ENCODE measurements at places on chromosomes 1 and 21.

DNA sequence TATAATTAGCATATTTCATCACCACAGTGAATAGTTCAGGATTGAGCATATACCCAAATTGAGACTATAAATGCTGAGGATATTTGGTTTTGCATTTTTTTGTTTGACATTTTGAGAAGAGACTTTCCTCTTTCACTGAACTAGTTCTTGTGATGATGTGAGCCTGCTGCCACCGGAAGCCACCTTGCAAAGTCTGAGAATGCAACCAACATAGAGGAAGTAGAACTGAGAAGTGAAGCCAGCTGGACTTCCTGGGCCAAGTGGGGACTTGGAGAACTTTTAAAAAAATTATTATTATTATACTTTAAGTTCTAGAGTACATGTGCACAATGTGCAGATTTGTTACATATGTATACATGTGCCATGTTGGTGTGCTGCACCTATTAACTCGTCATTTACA lies 102.3 kb downstream of the RPE65 start:
- peak; percentile 78 for DNase-seq

GRCh38 chr1:71303617-71304041 lies 222.8 kb upstream of the ZRANB2 start:
- DNase-seq, result no peak

GRCh38 chr1:1981142-1981500 lies 22.5 kb downstream of the CFAP74 start:
- DNase-seq, result no peak

DNA sequence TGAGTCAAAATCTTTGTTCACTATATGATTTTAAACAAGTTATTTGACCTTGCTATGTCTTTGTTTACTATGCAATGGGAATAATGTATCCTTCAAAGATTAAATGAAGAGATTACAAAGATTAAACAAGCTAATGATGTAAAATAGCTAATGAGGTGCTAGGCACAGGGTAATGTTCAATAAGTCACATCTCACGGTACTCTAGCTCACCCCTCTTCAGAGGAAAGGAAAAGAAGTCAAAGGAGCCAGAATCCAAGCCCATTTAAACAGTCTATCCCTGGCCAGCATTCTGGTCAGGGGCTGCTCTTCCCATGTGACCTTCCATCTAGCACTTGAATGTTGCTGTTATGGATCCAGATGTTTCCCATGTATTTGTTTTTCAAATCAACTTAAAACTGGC lies 412.4 kb upstream of the CAMK1G start:
- no peak for DNase-seq

DNA sequence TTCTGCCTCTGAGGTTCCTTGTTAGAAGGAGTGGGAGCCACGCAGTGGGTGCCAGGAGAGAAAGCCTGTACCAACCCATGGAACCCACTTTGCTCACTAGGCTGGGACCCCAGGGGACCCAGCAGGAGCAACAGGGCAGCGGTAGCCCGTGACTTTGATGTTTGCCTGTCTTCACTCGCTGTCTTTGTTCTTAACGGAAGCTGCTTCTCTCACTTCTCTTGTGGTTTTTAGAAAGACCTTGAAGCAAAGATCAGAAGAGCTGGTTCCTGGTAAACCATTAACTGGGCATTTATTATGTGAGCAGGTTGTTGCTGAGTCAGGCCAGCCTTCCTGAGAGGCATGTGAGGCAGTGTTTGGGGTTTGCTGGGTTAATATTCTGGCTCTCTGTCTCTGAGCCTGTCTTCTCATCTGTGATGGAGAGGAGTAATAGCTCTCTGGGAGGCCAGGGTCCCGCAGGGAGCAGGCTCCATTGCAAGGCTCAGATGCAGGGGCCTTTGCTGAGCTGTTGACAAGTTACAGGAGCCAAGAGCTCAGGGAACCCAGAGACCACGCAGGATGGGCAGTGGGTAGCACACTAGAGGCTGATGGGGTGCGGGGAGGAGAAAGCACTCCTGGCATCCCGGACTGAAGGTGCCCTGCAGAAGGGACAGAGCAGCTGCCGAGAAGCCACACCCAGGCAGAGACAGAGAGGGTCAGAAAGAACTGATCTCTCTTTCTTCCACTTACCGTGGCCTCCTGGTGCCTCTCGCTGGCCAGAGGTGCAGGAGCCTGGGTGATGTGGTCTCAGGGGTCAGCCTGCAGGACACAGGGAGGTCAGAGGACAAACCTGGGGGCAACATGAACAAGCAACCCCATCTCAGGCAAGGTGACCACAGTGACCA lies 367.5 kb upstream of the C1orf174 start:
- no peak for DNase-seq

DNA sequence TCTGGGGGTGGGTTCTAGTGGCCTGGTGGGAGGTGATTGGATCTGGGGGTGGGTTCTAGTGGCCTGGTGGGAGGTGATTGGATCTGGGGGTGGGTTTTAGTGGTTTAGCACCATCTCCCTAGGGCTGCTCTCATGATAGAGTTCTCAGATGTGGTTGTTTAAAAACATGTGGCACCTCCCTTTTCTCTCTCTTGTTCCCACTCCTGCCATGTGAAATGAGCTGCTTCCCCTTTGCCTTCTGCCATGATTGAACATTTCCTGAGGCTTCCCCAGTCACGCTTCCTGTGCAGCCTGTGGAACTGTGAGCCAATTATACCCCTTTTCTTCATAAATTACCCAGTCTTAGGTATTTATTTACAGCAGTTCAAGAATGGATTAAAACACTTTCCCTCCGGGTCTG lies 327.3 kb upstream of the AJAP1 start:
- no peak for DNase-seq

- no peak for DNase-seq
These were observed 16.4 kb upstream of the CAPN2 start for GRCh38 chr1:223695941-223696340.

DNA sequence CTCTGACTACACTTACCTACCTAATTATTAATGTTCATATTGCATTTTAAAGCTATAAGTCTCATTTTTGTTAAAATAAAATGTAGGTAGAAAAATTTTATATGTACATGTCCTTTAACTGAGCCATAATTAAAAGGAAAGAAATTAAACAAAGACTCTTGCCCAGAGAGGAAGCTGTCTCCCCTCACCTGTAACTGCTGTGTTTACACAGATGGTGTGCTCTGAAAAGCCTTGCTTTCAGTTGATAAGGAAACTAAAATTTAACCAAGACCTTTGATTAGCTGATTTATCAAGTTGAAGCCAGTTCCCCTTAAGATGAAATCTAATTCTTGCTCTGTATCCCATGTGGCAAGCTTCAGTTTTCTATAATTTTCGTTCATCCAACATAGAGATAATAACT lies 213.5 kb downstream of the LYPLAL1 start:
- no peak for DNase-seq

- DNase-seq, result peak; percentile 28
These were observed 3.3 kb upstream of the C2CD2 start for GRCh38 chr21:41956926-41957729.

DNA sequence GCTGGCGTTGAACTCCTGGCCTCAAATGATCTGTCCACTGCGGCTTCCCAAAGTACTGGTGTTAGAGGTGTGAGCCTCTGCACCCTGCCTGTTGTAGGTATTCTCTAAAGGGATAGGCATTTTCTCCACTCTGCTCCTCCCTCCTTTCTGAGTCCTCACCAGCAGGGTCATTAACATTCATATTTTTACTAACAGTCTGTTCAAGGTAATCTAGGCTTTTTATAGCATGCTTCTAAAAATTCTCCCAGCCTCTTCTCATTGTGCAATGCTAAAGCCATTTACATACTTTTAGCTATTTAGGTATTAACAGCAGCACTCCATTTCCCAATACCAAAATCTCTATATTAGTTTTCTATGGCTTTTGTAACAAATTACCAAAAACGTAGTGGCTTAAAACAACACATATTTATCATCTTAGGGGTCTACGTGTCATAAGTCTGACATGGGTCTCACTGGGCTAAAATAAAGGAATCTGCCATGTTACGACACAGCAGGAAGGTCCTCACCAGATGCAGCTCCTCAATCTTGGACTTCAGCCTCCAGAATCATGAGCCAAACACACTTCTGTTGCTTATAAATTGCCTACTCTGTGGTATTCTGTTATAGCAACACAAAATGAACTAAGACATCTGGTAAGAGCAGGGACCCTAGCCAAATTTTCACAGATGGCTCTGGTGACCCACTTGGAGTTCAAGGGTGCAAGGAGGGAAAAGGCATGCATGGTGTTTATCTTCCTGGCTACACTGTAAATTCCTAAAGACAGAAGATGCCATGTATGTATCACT lies 2.9 kb upstream of the SLC2A7 start:
- no peak for DNase-seq

- DNase-seq, result no peak
These were observed 683.0 kb downstream of the MATN1 start for GRCh38 chr1:30040081-30041019.

DNA sequence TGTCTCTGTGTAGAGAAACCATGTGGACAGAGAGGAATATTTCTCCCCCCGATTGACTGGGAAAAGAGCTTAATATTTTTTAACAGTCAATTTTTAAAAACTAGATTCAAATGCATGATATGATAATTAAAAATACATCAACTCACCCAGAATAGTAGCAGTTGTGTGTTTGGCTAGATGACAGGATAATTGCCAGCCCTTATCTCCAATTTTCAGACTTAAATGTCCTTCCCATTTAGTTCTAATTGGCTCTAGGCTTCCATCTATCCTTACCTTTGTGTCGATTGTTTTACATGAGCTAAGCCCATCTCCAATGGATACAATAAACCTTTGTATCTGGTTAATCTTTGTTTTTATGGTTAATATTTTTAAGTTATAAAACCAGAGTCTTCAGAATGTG lies 23.9 kb upstream of the KIAA0040 start:
- no peak for DNase-seq

GRCh38 chr1:152878042-152878441 lies at the start of gene SMCP:
Gene SMCP, plus strand, starts transcription at chr1:152878322. Its CDS starts 6,101 bp downstream, at chr1:152884423.
- peak; percentile 40 for DNase-seq

- DNase-seq, result peak; percentile 11
These were observed 2.6 kb downstream of the GADD45A start for GRCh38 chr1:67687649-67688048.

DNA sequence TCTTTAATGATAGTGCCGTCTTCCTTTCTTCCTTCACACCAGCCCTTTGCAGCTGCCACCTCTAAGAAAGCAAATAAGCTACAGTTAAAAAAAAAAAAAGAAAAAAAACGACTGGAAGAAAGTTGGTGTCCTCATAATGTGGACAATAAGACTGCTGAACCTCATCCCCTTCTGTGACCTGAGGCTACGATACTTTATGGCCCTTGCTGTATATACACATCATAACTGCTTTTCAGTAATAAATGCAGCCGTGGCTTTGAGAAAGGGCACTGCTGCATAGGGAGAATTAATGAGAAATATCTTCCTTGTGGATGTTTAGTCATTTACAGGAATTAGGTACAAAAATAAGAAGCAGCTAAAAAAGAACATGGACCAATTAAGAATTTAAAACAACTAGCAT lies 333.8 kb upstream of the ADGRL2 start:
- no peak for DNase-seq

DNA sequence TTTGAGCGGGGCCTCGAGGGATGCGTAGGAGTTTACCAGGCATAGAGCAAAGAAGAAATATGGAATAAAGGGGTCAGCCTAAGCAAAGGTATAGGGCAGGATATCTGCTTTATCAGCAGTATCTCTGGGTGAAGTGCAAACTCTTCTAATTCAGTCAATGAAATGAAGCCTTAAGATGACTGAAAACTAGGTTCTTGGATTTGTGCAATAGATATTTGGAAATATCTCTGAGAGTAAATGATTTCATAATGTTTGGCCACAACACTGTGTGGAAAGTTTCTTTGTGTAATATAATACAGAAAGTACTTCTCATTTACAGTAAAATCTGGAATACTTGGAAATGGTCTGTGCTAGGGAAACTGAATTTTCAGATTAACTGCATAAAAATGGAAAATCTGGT lies 26.1 kb downstream of the KCNJ15 start:
- peak; percentile 92 for DNase-seq

DNA sequence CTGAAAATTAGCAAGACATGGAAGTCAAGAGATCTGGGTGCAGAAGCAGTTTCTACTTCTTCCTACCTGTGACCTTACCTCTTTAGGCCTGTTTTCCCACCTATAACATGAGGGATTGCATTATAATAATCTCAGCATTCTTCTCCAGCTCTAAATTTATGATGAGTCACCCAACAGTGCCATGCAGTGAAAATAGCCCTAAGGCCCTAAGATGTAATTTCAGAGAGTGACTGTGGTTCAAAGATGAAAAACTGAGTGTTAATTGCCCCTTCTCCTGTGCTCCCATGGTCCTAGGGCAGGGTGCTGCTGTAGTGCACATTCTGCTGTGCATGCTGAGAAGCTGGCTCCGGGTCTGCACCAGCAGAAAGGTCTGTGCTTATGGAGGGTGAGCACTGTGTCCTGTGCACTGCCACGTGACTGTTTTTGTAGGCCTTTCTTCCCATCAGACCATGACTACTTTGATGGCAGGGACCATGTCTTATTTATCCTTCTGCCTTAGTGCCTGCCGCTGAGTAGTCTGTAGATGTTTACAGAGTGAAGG lies 29.7 kb downstream of the JUN start:
- DNase-seq, result no peak

DNA sequence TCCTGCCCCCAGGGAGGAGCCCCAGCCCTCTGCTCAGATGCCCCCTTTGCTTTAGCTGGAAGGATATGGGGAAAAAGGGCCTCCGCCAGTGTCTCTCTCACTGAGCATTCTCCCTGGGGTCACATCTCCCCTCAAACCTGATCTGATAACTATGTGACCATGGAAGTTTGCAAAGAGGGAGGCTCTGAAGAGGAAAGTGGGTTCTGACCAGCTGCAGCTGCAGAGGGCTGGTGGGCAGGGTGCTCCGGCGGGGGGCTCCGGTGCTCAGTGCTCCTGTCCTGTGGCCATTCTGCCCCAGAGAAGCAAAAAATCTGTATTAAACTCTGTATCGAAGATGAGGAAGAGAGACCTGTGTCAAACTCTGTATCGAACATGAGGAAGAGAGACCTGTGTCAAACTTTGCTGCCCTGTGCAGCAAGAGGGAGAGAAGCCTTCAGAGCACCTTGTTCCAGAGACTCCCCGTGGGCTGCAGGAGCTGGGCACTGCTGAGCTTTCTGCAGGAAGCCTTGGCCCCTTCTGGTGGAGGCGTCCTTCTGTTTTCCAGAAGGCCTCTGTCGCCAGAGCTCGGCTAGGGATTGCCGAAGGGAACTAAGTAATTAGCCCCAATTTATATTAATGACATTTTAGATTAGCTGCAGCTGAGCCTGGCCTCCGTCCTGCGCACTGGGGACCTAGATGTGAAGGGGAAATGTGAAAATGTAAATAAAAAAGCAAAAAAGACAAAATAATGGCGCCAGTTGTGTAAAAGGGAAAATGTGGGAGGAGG lies 186.2 kb upstream of the C1orf174 start:
- no peak for DNase-seq
